ENCODE measurements at places on chromosomes 3 and 15. TPM values are rescaled to one million over a fixed set of nuclear protein-coding genes. Genes with fewer than 3 reads are reported as not detected.

The APOD gene
- 81.4 TPM for total RNA-seq

- DNase-seq: no peak
- H3K27me3 ChIP-seq: no peaks in the 10 kb centered on the region
- H3K4me3 ChIP-seq: no peak overlapping the region
- H3K4me1 ChIP-seq: peaks cover 17% of the 10 kb centered on the region
- H3K36me3 ChIP-seq: peaks cover 20% of the 10 kb centered on the region
Observed at GRCh38 chr15:89111961-89112340, 23.7 kb downstream of the ABHD2 start.

- H3K4me3 ChIP-seq: no peak overlapping the region
- no peak overlapping the region for H3K27ac ChIP-seq
- no peaks in the 10 kb centered on the region for H3K27me3 ChIP-seq
- DNase-seq: no peak
- H3K4me1 ChIP-seq: peaks cover 57% of the 10 kb centered on the region
Observed at GRCh38 chr3:157131861-157132260, 28.1 kb downstream of the CCNL1 start.

DNA sequence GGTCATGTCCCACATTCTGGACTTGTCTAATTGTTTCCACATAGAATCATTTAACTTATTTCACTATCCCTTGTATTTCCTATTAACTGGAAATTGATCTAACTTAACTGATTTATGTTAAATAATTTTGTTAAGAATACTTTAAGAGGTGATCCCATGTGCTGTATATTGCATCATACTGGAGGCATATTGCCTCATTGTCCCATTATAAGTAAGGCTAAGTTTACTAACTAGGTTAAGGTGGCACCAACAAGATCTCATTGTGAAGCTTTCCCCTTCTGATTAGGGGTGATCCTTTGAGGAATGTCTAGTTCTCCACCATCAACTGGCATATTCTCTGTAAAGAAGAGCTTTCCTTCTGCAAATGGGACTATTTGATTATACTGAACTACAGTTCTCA, 24.4 kb downstream of the MAP1A start:
- no peak overlapping the region for H3K4me3 ChIP-seq
- DNase-seq: no peak
- H3K4me1 ChIP-seq: no peaks in the 10 kb centered on the region
- H3K27ac ChIP-seq: no peak overlapping the region
- no peaks in the 10 kb centered on the region for H3K36me3 ChIP-seq

- peak; percentile 72 for DNase-seq
- no peaks in the 10 kb centered on the region for H3K4me1 ChIP-seq
- no peaks in the 10 kb centered on the region for H3K36me3 ChIP-seq
- H3K4me3 ChIP-seq: no peak overlapping the region
- H3K27ac ChIP-seq: no peak overlapping the region
Observed at GRCh38 chr3:130820976-130821375, 72.9 kb upstream of the ATP2C1 start.

The TRIM42 gene
- not detected for total RNA-seq

- no peaks in the 10 kb centered on the region for H3K36me3 ChIP-seq
- DNase-seq: no peak
- no peak overlapping the region for H3K4me3 ChIP-seq
- H3K27me3 ChIP-seq: no peaks in the 10 kb centered on the region
- no peak overlapping the region for H3K27ac ChIP-seq
Observed at GRCh38 chr3:81485444-81485865, 276.0 kb downstream of the GBE1 start.
